Epithelial cell of prostate (primary cell): ENCODE measurements at places on chromosomes 16 and 17.

GRCh38 chr16:47634126-47634525 is 173.0 kb downstream of the PHKB start:
- no peak for DNase-seq

GRCh38 chr17:44905006-44906000 is 6.1 kb upstream of the EFTUD2 start:
- DNase-seq, result no peak

DNA sequence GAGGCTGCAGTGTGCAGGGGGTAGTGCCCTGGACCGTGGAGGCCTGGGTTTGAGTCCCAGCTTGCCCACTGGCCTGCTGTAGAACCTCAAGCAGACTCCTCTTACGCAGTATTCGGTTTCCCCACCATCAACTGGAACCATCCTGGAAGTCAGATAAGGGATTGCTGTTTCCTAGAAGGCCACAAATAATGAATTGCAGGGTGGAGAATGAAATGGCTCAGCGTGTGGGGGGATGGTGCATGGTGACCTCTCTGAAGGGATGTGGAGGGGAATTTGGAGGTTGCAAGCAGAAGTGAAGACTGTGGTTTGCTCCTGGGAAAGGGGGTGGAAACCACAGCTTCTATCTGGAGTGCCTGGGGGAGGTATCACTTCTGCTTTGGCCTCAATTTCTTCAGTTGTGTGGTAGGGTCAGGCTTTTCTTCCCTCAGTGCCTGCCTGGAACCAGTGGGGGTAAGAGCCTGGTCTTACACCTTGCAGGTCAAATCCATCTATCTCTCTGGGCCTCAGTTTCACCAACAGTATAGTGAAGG is 1.7 kb downstream of the ADGRG5 start:
- no peak for DNase-seq

DNA sequence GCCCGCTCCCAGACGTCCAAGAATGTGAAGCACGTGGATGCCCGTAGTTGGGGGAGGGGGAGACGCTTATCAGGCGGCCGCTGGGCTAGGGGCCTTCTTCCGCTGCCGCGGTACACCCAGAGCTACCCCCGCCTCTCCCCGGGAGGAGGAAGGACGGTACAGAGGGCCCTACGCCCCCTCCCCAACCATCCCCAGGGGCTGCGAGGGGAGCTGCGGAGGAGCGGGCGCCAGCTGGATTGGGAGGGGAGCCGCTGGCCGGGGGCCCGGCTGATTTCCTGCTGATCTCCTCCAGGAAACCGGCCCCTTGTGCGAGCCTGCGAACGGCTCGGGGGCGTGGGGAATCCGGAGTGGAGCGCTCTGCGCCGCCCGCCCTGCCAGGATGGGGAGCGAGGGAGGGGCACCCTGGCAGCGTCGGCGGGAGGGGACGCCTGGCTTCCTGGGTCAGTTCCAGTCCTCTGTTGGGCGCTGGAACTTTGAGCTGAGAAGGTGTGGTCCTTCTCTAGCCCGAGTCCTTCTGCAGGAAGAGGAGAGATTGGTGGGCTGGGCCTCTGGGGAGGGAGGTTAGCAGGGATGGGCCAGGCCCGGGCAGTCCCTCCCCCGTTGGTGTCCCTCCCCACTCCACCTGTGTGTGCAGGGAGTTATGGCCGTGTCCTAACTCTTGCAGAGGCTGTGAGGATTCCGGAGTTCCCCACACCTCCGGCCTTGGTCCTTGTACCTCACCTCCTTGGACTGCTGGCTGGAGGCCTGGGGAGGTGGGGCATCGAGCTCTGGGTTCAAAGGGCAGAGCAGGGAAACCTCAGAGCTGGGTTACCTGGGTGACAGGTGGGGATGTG is 19.2 kb downstream of the GJD3 start:
- DNase-seq, result no peak

GRCh38 chr16:50838885-50839284 is 97.0 kb downstream of the CYLD start:
- DNase-seq, result no peak
